ENCODE measurements at places on chromosomes 5 and 9. TPM values are rescaled to one million over a fixed set of nuclear protein-coding genes. Genes with fewer than 3 reads are reported as not detected.

TMC1 gene
- 0.06 TPM for total RNA-seq

DNA sequence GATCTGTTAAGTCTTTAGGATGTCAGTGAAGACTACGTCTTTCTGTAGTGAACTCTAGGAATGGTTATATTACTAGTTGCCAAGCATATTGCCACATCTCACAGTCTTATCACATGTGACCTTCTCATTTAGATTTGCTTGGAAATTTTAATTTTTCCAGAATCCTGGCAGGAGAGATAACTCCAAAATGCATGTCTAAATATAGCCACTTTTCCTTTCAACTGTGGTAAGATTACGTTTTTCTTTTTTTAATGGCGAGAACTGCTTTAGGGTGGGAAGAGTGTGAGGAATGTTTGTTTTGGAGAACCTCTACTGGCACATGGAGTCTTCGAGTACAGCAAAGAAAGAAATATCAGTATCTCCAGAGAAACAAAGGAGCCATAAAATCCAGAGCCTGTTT, 91.7 kb upstream of the ADAMTSL1 start:
- no peak for DNase-seq
- H3K36me3 ChIP-seq = no peaks in the 10 kb centered on the region
- no peaks in the 10 kb centered on the region for H3K4me1 ChIP-seq

DNA sequence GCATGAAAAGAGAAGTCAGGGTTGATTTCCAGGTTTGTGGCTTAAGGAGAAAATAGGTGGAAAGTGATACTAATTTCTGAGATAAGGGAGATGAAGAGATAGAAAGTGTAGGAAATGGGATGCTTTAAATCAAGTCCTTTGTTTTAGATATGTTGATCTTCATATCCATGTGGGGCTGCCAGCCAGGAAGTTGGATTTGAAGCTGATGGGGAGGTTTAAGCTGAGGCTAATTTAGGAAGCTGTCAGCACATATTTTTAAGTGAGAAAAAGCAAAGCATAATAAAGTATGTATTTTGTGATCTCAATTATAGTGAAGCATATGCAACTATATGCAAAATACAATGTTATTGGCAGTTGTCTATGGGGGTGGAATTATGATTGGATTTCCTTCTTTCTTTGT, 428.4 kb downstream of the CSNK1G3 start:
- no peak overlapping the region for H3K4me3 ChIP-seq
- no peaks in the 10 kb centered on the region for H3K4me1 ChIP-seq
- H3K36me3 ChIP-seq = no peaks in the 10 kb centered on the region
- no peak overlapping the region for H3K27ac ChIP-seq

GRCh38 chr5:119361594-119362125, 5.8 kb downstream of the TNFAIP8 start:
- no peaks in the 10 kb centered on the region for H3K36me3 ChIP-seq
- DNase-seq = no peak
- H3K4me1 ChIP-seq = peaks cover 5% of the 10 kb centered on the region
- H3K27me3 ChIP-seq = peaks cover 10% of the 10 kb centered on the region
- no peak overlapping the region for H3K4me3 ChIP-seq

DNA sequence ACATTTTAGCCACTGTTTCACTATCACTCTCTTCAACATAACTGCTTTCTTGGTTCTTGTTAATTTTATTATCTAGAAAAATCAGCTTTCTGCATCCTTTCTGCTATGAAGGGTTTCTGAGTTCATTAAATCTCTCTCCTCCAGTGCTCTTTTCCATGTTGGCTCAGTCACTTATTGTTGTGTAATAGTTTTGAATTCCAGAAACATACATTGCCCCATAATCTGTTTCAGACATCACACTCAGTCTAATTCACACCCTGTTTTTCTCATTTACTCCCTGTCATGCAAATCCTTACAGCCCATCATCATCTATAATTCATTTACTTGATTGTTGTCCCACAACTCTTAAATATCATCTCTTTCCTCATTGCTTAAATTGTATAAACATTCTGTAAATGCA, 176.1 kb upstream of the CDH12 start:
- H3K4me3 ChIP-seq = no peak overlapping the region
- H3K4me1 ChIP-seq = no peaks in the 10 kb centered on the region
- no peaks in the 10 kb centered on the region for H3K27me3 ChIP-seq

- H3K4me1 ChIP-seq = peaks cover 27% of the 10 kb centered on the region
- H3K36me3 ChIP-seq = peaks cover 6% of the 10 kb centered on the region
- no peaks in the 10 kb centered on the region for H3K27me3 ChIP-seq
- no peak for DNase-seq
Measured at GRCh38 chr5:61414806-61415205, 82.7 kb downstream of the ZSWIM6 start.

SOX30 gene
- total RNA-seq = 5.8 TPM

DNA sequence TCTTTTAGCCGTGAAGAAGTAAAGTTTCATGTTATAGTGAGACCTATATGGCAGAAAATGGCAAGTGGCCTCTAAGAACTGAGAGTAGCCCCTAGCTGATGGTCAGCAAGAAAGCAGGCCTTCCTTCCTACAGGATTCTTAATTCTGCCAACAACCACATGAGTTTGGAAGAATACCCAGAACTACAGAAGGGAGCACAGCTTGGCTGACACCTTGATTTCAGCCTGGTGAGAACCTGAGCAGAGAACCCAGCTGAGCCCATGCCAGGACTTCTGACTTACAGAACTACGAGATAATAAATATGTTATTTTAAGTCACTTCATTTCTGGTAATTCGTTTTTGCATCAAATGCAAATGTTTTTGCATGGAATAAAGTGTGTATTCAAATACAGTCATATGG, 5.9 kb upstream of the FBXL17 start:
- H3K36me3 ChIP-seq = no peaks in the 10 kb centered on the region
- H3K4me3 ChIP-seq = no peak overlapping the region
- no peak for DNase-seq

IFNB1 gene
- total RNA-seq = not detected

- H3K27me3 ChIP-seq = no peaks in the 10 kb centered on the region
- H3K27ac ChIP-seq = no peak overlapping the region
Measured at GRCh38 chr5:92206681-92207080, 823.6 kb upstream of the ARRDC3 start.

CARTPT gene
- not detected for total RNA-seq
